ENCODE measurements at places on chromosomes 12 and 14. TPM values are rescaled to one million over a fixed set of nuclear protein-coding genes. Genes with fewer than 3 reads are reported as not detected.

Gene PSME1
- 135 TPM for total RNA-seq

DNA sequence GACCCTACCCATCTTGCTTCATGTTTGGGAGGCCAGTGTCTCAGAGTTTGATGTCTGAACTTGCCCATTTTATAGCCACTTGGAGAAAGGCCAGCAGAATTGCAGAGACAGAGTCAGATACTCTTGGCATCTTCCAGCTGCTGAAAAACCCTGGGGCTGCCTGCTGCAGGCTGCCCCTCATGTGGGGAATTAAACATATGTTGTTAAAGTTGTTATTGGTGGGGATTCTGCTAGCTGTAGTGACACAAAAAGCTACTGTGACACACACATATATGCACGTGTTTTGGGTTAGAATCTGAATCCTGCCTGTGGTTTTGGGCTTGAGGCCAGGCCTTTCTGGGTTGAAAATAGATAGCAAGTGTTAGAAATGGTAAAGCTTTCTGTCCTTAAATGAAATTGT lies 1288.4 kb downstream of the AACS start:
- no peak for DNase-seq

Gene NPFF
- total RNA-seq = not detected

- DNase-seq = no peak
Observed at GRCh38 chr12:128956755-128957154, 103.5 kb downstream of the GLT1D1 start.

DNA sequence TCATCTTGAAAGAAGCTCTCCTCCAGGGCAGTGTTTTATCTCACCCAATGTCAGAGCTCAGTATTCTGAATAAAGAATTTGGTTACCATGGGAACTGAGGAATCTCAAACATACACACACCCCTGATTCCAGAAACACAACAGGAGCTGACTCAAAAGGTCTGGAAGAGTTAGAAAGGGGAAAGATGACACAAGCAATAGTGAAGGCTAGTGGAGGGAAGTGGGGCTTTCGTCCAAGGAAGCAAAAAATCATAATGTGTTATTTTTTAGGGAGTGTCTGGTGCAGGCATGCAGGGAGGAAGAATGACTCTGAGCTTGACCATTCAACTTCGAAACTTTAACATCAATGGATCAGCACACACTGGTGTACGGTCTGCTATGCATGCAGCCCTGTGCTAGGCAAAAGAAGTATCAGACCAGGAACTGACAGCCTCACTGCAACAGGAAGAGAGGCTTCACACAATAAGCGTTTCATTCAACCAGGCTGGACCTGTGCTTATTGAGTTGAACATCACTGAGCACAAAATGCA lies 20.3 kb downstream of the HEBP1 start:
- peak; percentile 90 for DNase-seq

Measured in endothelial cell of umbilical vein (primary cell).